SK-N-SH treated with all-trans-retinoic acid at 6 μM for 48 hours (cell line): ENCODE measurements at places on chromosomes 3 and 15.

- peak; percentile 24; the same call in 2 of the 3 replicates for ATAC-seq
These were observed 895 bp upstream of the ARHGAP31 start for GRCh38 chr3:119293105-119293870.

DNA sequence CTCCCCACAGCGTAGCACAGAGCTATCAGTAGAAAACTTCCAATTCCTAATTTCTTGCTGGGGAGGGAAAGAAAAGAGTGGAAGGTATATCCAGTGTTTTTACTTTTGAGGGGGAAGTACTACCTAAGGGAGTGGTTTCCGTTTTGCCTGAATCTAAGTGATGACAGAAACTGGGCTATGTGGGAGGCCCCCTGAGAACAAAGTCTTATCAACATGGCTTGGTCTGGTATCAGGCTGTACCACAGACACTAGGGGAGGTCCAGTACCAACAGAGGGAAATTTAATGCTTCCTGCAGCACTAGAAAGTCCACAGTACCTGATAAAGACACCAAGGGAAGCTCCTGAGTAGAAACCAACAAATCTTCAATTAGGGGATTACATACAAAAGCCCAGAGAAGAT, 199.2 kb downstream of the IL5RA start:
- ATAC-seq: no peak

DNA sequence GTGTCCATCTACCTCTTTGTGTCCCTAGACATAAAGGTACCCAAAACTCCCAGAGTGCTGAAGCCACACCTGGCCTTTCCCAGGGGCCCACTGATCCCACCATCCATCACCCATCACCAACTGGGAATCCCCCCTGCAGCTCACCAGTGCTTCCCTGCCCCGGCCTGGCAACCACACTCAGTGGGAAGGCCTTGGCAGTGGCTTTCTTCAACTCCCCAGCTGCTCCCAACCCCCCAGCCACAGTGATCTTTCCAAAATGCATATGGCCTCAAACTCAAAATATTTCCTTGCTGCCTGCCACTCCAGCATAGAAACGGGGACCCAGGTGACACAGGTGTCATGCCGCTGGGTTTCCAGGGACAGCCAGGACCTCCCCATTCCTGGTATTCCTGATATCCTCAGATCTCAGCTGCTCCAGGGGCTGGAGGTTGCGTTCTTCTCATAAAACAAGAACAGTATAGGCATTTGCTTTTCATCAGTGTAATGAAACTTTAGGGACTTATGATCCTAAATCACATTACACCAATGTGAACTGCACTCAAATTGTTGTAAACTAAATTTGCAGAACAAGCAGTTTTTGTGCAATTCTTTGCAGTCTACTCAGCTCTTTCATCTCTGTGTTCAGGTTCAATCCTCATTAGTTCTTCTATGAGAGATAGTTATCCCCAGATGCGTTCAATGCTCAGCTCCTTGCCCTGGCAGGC, 1.3 kb downstream of the OCA2 start:
- ATAC-seq: no peak

- no peak for ATAC-seq
These were observed 133.9 kb downstream of the LRRC28 start for GRCh38 chr15:99385005-99385669.

- no peak for ATAC-seq
These were observed 73.0 kb downstream of the UQCC5 start for GRCh38 chr3:52609316-52609815.

DNA sequence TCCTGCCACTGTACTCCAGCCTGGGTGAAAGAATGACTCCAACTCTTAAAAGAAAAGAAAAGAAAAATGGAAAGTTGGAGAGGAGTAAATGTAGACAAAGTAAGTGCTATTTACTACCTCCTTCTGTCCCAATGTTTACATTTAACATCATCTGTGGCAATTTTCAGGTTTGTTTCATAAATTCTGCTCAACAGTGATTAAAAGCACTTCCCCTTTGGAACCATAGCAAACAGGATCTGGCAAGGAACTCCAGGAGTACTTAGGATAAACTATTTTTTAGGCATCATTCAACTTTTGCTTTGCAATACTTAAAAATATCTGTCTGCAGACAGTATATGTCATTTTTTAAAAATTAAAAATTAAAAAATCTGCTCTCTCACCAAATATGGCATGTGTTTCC, 5.5 kb upstream of the CX3CR1 start:
- no peak for ATAC-seq

GRCh38 chr3:60421749-60422446, 829.4 kb downstream of the FHIT start:
- ATAC-seq: no peak

DNA sequence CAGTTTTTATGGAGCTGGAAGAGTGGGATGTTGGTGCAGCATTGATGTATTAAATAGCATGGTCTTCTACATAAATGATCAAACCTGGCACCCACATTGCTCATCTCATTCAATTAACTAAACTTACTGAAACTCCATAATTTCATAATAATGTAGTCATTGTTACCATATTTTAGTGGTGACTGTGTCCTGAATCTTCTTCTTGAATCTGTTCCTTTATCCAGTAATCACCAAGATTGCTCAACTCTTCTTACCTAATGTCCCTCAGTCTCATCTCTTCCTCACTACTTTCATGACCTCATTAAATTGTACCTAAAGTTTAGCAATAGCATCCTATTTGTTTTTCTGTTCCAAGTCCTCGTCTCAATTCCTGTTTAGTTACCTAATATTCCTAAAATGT, 69.8 kb downstream of the FGF7 start:
- ATAC-seq: no peak

- ATAC-seq: no peak
These were observed 205.3 kb upstream of the TBL1XR1 start for GRCh38 chr3:177402533-177402932.

DNA sequence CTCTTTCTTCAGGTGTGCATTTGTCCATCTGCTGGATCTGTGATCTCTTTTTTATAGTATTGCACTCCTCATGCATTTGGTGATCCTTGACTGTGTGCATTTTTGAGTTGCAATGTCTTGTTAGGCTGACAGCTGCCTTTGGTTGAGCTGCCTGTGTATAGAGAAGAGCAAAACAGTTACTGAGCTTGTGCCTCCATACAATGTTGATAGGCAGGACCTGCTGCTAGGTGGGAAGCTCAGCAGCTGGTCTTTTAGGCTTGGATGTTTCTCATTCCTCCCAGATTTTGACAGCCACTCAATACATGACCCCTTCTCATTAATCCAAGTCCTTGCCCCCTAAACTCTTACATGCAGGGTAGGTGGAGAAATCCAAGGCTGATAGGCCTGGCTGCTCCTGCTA, 74.8 kb upstream of the PIAS1 start:
- no peak for ATAC-seq

DNA sequence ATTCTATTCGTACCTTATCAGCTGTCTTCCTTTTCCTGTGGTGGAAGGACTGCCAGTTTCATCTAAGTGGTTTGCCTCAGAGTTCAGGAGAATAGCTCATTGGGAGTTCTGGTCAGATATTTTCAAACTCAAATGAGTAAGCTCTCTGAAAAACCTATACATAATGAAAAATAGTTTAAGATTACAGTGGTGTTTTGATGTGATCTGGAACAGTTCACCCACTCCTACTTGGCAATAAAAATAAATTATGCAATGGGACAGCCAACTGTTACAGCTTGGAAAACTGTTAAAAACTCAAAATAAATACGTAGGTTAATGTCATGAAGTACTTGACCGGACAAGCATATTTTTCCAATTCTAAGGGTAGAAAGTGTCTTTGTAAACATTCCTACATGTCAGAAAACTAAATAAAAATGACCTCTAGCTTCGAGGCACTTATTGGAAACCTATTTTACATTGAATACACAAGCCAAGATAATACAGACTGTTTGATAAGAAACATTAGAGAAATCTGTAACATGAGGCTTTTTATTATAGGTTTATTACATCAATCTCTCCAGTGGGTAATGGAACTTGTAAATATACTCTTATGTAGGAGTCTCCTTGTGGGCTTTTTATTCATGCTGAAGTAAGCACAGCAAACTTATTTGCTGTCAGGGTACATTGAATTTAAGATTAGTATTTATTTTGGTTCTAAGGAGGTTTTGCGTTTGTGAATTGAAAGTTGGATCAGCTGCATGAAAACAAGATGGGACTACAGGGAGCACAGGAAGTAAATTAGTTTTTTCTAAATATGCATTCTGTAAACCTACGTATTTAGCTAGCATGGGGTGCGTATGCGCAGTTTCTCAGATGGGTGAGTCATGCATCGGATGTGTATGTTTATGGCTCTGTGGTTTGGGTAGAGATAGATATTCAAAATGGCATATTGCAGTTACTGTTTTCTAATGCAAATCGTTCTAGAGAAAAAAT, 453.1 kb downstream of the IL5RA start:
- no peak for ATAC-seq

DNA sequence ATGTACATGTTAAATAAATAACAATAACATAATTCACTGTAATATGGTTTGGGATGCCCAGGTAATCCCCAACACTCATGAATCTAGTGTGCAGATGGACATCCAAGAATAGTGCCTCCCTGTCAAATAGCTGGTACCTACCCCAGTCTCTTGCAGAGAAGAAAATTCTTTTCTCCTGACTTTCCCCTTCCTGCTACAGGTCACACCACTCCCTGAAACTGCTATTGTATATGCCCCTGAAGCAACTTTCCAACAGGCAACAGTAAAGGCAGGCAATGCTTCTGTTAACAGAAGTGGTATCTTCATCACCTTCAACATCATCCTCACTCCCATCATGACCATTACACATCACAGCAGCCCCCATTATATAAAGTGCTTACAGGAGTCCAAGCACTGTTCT, 431.6 kb downstream of the MAGI1 start:
- ATAC-seq: no peak

GRCh38 chr15:93333796-93334195, 244.8 kb upstream of the RGMA start:
- no peak for ATAC-seq

DNA sequence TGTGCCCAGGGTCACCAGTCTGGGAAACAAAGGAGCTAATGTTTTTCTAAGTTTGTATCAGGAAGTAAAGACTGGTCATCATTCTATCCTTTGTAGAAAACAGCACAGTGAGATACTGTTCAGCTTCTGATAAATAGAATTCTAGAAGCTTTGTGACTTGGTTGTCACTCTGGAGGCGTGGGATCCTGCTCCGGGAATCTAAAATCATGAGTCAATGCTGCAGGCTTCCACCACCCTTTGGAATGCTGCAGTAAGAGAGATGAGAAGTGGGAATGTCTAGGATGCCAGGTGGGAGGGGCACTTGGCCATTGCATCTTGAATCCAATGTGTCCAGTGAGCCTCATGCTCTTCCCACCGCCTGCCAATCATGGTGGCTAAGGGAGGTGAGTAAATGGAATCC, 40.9 kb downstream of the SAMMSON start:
- ATAC-seq: no peak

DNA sequence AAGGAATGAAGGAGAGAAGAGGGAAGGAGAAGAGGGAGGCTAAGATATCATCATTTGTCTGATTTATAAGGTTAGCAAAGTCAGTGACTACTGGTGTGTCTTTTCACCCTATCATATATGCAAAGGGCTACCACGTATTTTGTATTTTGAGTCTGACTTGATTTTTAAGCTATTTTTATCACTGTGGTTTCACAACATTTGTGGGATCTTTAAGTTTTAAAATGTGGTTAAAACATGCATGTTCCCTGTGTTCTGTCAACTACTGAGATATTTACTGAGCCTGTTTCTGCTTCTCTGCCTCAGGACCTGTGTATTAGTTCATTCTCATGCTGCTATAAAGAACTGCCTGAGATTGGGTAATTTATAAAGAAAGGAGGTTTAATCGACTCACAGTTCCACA, 22.5 kb upstream of the SPTSSB start:
- ATAC-seq: no peak
